ENCODE measurements at places on chromosomes 4 and X. TPM values are rescaled to one million over a fixed set of nuclear protein-coding genes. Genes with fewer than 3 reads are reported as not detected.

DNA sequence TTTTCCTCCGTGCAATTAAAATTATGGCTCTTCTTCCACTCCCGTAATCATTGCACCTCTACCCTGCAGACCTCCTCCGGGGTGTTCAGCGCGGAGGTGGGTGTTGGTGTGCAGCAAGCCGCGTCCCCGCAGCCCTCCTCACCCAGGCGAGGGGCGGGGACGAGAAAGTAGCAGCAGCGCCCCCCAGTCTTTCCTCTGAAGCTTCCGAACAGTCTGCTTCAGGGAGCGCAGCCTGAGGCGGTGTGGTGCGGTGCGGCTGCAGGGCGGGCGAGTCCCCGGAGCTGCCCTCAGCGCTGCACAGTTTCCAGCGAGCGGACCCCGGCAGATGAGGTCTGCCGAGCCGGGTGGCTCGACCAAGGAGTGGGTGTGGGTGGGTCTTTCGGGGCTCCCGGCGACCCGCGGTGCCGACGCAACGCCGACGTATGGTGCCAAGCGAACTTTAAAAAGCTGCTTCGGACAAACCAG, at the start of gene FRAS1:
Gene FRAS1, plus strand, starts transcription at position 189 of the 465 bp plus-strand sequence. CDS start 687 bp downstream, outside the sequence.
- H3K4me1 ChIP-seq: peaks cover 29% of the 10 kb centered on the region
- no peak within 1 kb of the TSS for H3K27ac ChIP-seq
- peaks cover 81% of the 10 kb centered on the region for H3K27me3 ChIP-seq
- peak; percentile 60 for DNase-seq

PRR32 gene
- polyA plus RNA-seq: not detected

DNA sequence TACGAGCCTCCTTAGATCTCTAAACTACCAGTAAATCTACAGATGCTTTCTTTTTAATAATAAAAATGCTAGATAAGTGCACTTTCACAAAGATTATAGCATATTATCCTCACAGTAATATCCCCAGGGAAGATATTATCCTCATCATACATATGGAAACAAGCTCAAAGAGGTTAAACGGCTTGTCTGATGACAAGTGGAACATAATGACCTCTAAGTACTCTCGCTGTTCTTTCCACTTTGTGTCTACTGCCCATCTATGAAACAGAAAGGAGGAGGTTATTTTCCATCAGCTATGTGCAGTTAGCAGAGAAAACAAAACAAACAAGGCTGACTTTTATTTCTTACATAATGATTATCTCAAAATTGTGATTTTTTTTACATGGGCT, 42.8 kb upstream of the PRDM8 start:
- no peak for DNase-seq
- no peak overlapping the region for H3K27ac ChIP-seq
- no peaks in the 10 kb centered on the region for H3K36me3 ChIP-seq
- no peaks in the 10 kb centered on the region for H3K4me1 ChIP-seq
- H3K27me3 ChIP-seq: no peaks in the 10 kb centered on the region

DNA sequence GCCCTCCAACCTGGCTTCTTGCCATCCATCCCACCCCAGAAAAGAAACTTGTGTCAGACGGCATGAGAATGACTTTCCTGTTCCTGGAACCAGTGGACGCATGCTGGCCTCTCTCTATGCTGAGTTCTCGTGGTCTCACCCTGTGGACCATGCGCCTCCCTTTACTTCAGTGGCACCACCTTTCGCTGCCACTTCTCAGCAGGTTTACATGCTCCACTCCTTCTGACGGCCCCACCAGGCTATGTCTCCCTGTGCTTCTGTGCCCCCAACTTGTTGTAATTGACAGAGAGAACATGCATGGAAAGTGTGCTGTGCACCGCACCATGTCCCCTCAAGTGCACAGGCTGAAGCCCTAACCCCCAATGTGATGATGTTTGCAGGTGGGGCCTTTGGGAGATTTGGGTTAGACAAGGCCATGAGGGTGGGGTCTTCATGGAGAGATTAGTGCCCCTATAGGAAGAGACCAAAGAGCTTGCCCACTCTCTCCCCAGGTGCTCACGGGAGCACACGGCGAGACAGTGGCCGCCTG, 3.1 kb upstream of the PPP2R2C start:
- H3K27me3 ChIP-seq: peaks cover 92% of the 10 kb centered on the region
- H3K27ac ChIP-seq: no peak overlapping the region
- no peak overlapping the region for H3K4me3 ChIP-seq
- H3K36me3 ChIP-seq: no peaks in the 10 kb centered on the region

GUCY1A1 gene
- 154 TPM for polyA plus RNA-seq

FAM9A gene
- polyA plus RNA-seq: 0.24 TPM

- H3K27ac ChIP-seq: no peak overlapping the region
- H3K4me3 ChIP-seq: peak overlapping the region; percentile 71
- no peaks in the 10 kb centered on the region for H3K36me3 ChIP-seq
- peaks cover 12% of the 10 kb centered on the region for H3K4me1 ChIP-seq
These were observed 1.2 kb downstream of the USP46 start for GRCh38 chr4:52657618-52658501.

- H3K4me3 ChIP-seq: no peak overlapping the region
- H3K27ac ChIP-seq: no peak overlapping the region
- H3K27me3 ChIP-seq: no peaks in the 10 kb centered on the region
- H3K4me1 ChIP-seq: no peaks in the 10 kb centered on the region
- no peaks in the 10 kb centered on the region for H3K36me3 ChIP-seq
These were observed 9.5 kb upstream of the BMP2K start for GRCh38 chr4:78766650-78767049.

DNA sequence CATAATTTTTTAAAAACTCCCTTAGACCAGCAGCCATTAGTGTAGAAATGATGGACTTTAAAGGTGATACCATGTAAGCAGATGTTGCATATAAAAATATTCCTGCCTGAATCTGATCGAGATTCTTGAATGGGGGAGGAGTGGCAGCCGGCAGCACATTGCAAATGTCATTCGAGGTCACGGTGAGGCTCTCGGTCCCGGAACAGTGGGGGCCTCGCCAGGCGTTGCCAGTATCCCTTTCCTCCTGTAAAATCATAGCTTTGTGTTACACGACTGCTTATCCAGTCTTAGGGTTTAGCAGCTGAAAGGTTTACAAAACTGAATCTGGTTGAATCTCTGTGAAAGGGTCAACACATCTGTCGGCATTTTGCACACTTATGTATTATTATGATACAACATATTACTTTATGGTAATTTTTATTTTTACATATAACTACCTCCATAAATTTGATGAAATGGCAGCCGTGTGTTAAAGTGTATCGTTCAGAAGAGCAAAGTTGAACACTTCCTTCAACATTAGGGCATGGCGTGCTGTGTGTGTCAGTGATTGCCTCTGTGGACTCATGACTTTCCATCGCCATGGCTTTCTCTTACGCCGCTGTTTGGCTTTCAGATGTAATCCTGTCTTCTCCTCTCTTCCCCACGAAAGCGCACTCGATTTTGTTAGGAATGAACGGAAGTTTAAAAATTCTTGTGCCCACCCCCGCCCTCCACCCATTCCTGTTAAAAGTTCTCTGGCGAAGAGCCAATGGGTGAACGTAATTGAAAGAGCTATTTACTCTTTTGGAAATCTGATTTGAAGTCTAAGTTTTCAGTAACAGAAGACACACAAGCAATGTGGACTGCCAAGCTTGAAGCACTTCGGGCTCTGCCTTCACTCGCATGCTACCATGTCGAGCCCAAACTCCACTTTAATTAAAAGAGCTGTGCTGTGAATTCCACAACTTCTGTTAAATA, 114.8 kb downstream of the STOX2 start:
- no peaks in the 10 kb centered on the region for H3K4me1 ChIP-seq
- no peak for DNase-seq
- H3K27me3 ChIP-seq: no peaks in the 10 kb centered on the region
- no peak overlapping the region for H3K4me3 ChIP-seq
- peak overlapping the region; percentile 34 for H3K27ac ChIP-seq
- no peaks in the 10 kb centered on the region for H3K36me3 ChIP-seq

DNA sequence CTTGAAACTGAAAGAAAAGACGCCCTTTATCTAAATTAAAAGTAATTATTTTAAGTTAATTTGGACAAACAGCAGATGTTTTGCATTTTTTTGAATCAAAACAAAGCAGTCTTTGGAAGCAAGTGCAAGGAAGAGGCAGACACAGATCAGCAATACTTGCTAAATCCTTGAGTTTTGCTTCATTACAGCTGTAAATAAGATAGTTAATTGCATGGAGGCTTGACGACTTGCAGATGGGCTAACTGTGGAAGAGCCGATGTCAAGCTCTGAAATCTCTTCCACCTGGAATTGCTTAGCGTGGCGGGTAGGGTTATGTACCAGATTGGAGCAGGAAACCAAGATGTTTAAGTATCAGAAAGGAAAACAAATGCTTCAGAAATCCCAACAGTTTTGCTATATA, 148.8 kb downstream of the POLA1 start:
- H3K36me3 ChIP-seq: no peaks in the 10 kb centered on the region
- no peak for DNase-seq
- no peaks in the 10 kb centered on the region for H3K4me1 ChIP-seq
- no peak overlapping the region for H3K4me3 ChIP-seq

KIF4A gene
- polyA plus RNA-seq: 16.8 TPM

DNA sequence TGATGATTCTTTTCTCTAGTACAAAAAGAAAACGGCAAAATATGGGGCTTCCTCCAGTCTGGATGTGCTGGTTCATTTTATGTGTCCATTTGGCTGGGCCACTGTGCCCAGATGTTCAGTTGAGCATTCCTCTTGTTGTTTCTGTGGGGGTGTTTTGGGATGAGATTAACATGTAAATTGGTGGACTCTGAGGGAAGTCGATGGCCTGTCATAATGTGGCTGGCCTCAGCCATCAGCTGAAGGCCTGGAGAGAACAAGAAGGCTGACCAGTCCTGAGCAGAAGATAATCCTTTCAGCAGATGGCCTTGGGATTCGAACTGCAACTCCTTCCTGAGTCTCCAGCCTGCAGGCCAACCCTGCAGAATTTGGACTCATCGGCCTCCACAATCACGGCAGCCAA, 136.7 kb downstream of the EVC2 start:
- H3K4me1 ChIP-seq: no peaks in the 10 kb centered on the region
- H3K27ac ChIP-seq: no peak overlapping the region
- H3K27me3 ChIP-seq: no peaks in the 10 kb centered on the region
- H3K4me3 ChIP-seq: no peak overlapping the region
- no peak for DNase-seq

GRCh38 chrX:16524316-16524715, 125.6 kb upstream of the S100G start:
- no peaks in the 10 kb centered on the region for H3K36me3 ChIP-seq
- no peaks in the 10 kb centered on the region for H3K27me3 ChIP-seq
- no peak for DNase-seq
- no peaks in the 10 kb centered on the region for H3K4me1 ChIP-seq
- no peak overlapping the region for H3K27ac ChIP-seq
- H3K4me3 ChIP-seq: no peak overlapping the region

GRCh38 chrX:150041208-150041607, 102.9 kb upstream of the EOLA2 start:
- no peaks in the 10 kb centered on the region for H3K36me3 ChIP-seq
- no peak for DNase-seq
- no peaks in the 10 kb centered on the region for H3K27me3 ChIP-seq
- no peak overlapping the region for H3K4me3 ChIP-seq
- H3K27ac ChIP-seq: no peak overlapping the region

GRCh38 chrX:101417981-101418841, 10.2 kb downstream of the HNRNPH2 start:
- peak; percentile 56 for DNase-seq
- peaks cover 7% of the 10 kb centered on the region for H3K4me1 ChIP-seq
- H3K27me3 ChIP-seq: no peaks in the 10 kb centered on the region

DNA sequence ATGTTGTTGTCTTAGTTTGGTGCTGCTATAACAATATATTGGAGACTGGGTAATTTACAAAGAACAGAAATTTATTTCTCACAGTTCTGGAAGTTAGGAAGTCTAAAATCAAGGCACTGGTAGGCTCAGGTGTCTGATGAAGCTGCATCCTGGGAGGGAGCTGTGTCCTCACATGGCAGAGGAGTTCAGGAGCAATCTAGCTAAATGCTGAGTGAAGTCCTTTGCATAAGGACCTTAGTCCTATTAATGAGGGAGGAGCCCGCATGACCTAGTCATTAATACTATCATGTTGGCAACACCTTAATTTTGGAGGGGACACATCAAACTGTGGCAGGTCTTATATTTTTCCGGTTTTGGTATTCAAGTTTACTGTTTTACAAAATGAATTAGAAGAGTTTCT, 36.0 kb upstream of the NSUN7 start:
- H3K4me3 ChIP-seq: no peak overlapping the region
- H3K27ac ChIP-seq: no peak overlapping the region
- H3K27me3 ChIP-seq: no peaks in the 10 kb centered on the region

- no peaks in the 10 kb centered on the region for H3K4me1 ChIP-seq
- no peak overlapping the region for H3K4me3 ChIP-seq
- H3K27me3 ChIP-seq: no peaks in the 10 kb centered on the region
These were observed 26.5 kb downstream of the MSL3 start for GRCh38 chrX:11784543-11784942.

Data from left lung (tissue), 14 donors.